ENCODE measurements at places on chromosomes 3 and 15.

DNA sequence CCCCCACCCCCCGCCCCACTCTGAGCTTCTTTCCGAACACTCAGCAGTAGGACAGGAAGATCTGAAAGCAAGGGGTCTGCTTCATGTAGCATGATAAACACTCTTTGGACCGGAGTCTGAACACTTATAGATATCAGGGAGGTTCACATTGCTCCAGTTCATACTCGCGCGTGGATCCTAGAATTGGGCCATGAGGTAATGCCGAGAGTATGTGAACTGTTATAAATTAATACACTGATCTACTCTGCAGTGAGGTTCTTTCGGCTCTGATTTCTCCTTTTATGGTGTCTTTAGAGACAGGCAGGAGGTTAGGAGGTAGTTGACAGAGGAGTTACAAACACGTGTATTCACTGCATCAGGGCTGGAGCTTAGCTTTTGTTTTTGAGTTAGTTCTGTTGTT, 223.0 kb downstream of the THSD4 start:
- no peak for DNase-seq

- no peak for DNase-seq
These were observed 296.0 kb downstream of the MEX3B start for GRCh38 chr15:81749716-81750375.

- DNase-seq: peak; percentile 43
These were observed 975 bp upstream of the FOXP1 start for GRCh38 chr3:71584394-71585011.

GRCh38 chr3:94928921-94929320, 866.1 kb downstream of the NSUN3 start:
- DNase-seq: peak; percentile 68

DNA sequence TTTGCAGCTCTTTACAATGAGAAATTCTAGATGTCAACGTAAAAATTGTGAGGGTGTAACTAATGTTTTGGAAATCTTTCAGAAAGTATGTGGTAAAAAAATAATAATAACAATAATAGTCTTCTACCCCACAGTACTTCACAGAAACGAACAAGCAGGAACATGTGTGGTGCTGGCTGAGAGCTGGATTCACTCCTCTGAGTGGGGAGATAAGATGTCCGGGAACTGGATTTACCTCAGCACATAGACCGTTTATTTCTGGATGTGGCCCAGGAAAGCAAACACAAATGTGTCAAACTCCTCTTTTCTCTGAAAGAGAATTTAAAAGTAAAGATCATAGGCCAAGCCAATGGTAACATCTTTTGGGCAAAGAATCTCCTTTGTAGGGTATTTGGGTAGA, 103.4 kb downstream of the SLC49A4 start:
- DNase-seq: no peak

GRCh38 chr15:54304321-54304720, 326.1 kb downstream of the UNC13C start:
- no peak for DNase-seq

DNA sequence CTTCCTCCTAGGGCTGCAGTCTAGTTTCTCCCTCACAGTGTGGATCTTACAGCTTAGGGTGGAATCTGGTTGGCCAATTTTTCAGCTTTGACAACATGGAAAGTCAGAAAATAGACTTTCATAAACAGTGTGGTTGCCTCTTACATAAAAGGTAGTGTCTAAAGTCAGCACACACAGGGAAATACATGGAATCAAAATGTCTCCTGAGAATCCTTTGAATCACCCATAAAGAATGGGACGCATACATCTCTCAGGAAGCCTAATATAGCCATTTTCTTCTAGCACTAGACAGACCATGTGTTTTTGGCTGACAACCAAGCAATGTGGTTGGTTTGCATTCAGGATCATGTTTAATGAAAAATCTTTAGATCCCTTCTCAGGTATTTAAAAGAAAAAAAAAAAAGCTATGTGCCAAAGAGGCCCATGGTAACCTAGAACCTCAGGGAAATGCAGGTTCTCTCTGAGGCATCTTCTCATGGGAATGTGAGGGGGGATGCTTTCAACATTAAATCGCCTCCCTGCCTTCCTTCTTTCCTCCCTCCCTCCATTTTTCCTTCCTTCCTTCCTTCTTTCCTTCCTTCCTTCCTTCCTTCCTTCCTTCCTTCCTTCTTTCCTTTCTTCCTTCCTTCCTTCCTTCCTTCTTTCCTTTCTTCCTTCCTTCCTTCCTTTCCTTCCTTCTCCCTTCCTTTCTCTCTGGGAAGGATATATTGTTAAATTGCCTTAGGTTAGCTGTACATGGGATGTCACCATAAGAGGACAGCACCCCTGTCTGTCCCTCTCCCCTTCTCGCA, 34.3 kb upstream of the ZBTB38 start:
- DNase-seq: no peak

DNA sequence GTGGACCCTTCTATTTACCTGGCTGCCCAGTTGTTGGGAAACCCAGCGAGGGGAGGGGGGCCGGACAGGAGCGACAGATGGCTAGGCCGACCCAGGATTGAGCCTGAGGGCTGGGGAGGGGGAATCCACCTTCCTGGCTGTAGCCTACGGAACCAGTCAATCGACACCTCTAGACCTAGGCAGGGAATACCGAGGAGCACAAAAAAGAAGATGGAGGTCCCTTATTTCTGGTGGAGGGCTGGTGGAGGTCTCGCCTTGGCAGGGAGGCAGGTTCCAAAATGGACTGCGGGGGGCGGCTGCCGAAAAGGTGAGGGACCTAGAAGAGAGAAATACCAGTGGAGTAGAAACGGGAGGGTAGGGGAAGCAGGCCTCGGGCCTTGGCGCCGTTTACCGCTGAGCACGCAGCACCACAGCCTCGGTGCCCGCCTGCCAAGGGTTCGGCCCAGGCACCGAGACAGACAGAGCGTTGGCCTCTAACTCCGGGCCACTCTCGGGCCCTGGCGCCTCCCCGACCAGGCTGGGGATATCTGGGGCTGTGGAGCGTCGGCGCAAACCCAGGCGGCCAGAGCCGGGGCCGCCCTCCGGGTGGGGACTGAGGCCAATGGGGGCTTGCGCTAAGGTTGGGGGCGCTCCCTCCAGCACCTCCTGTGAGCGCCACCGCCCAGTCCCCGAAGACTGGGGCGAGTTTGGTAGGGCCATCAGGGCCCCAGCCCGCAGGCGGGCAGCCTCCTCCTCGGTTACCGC, 1.6 kb downstream of the ANKRD63 start:
- no peak for DNase-seq

GRCh38 chr3:155064920-155065319, 15.2 kb upstream of the MME start:
- no peak for DNase-seq
